M059J (cell line): ENCODE measurements at places on chromosomes 7 and 10. TPM values are rescaled to one million over a fixed set of nuclear protein-coding genes. Genes with fewer than 3 reads are reported as not detected.

GRCh38 chr10:90845726-90846125 is 12.1 kb downstream of the HTR7 start:
- no peak for DNase-seq

- DNase-seq: no peak
These were observed 147.9 kb upstream of the MYO3A start for GRCh38 chr10:25786161-25786560.

GRCh38 chr10:67735430-67735829 is 39.4 kb upstream of the CTNNA3 start:
- DNase-seq: no peak

Gene CPA4
- 564 and 723 TPM in 2 replicates for total RNA-seq
